ENCODE measurements at places on chromosomes 1 and 21. TPM values are rescaled to one million over a fixed set of nuclear protein-coding genes. Genes with fewer than 3 reads are reported as not detected.
A peak's percentile ranks its signal among the peaks of the same experiment; 100 is the strongest.

The DMBX1 gene
- not detected for total RNA-seq

The SLC22A15 gene
- total RNA-seq: under 0.01 TPM

The CCDC27 gene
- total RNA-seq: not detected

DNA sequence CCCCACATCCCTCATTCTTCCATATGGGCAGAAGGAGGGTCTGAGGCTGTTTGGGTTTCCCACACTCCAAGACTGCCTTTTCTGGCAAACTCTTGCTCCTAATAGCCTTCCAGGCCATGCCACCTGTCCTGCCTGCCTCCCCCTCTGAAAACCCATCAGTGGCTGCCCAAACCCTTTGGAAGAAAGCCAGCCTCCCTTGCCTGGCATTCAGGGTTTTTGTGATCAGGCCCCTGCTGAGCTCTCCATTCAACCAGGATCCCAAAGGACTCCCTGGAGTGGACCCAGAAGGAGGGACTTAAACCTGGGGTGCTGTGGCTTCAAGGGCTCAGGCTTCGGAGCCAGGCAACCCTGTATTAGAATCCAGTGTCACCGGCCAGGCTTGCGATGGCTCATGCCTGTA lies 4.2 kb upstream of the GUCA2A start:
- no peak for DNase-seq

- peak; percentile 96 for DNase-seq
Observed at GRCh38 chr1:178684542-178685000, 40.5 kb upstream of the RALGPS2 start.

- no peak for DNase-seq
Observed at GRCh38 chr1:155223047-155223446, 14.6 kb downstream of the MTX1 start.

DNA sequence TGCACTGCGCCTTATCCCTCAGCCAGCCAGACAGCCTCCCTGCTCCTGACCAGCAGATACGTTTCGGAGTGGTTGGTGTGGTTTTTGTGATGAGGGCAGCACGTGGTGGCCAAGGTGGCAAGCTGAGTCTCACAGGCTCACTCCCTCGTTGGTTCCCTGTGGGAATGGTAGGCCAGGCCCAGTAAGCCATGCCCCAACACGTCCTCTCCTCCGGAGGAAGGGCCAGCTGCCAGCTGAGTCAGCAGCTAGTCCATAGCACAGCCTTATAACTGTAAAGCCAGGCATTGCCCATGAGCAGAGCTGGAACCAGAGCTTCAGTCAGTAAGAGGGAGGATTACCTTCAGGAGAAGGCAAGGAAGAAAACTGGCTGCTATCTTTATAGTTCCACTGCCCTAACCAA lies 29.5 kb downstream of the SZRD1 start:
- peak; percentile 84 for DNase-seq

The UBE2G2 gene
- total RNA-seq: 75.8 TPM

- DNase-seq: no peak
Observed at GRCh38 chr1:64956010-64956640, 10.2 kb downstream of the JAK1 start.

GRCh38 chr1:82849460-82849859 lies 1048.7 kb downstream of the ADGRL2 start:
- DNase-seq: no peak

DNA sequence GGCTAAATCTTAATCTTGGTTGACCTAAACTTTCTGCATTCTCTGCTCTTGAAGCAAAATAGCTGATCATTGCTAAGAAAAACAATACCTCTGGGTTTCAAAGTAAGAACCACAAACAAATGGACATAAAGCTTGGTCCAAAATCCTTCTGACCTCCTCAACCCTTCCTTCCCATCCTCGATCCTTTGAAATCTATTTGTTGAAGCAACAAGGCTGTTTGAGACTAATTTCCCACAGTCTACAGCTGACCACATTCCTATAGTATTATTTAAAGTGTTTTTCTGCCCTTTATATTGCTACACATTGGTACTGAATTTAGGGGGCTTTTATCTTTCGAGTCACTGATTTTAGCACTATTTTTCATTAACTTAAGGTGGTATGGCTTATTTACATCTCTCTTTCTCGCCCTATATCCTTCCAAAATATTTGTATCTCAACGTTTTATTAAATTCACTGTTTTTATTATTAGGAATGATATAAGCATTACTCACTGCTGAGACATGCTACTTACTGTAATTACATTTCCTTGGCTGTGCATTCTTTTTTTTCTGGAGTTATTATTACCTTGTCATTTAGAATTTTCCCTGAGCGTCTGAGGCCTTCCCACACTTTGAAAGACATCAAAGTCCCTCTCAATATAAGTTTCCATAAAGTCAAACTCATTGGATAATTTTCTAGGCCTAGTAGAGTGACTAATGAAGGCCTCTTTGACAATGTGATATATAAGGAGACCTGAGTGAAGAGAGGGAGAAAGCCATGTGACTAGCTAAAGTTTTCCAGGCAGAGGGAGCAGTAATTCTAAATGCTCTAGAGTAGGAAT lies 73.9 kb downstream of the RAB3GAP2 start:
- peak; percentile 14 for DNase-seq

The GBP5 gene
- total RNA-seq: not detected

GRCh38 chr1:109657970-109658369 lies 2.1 kb downstream of the GSTM4 start:
- DNase-seq: no peak

GRCh38 chr1:209505044-209505443 lies 78.5 kb upstream of the CAMK1G start:
- peak; percentile 28 for DNase-seq

DNA sequence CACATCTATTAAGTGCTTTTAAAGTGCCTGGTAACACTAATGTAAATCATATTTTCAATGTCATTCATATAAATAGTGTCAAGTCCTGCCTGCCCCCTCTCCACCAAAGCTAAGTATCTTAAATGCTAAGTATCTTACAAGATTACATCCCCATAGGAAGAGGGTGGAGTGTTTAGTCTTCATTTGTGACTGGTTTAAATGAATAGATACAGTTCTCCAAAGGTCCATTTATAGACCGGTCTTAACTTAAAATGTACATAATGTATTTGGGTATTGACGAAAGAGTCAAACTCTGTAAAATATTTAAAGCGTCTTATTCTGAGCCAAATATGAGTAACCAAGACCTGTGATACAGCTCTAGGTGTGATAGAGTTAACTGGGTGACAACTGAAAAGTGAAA lies 60.2 kb downstream of the POU2F1 start:
- no peak for DNase-seq

GRCh38 chr21:34072145-34073031 lies 990 bp upstream of the MRPS6 start:
- no peak for DNase-seq

DNA sequence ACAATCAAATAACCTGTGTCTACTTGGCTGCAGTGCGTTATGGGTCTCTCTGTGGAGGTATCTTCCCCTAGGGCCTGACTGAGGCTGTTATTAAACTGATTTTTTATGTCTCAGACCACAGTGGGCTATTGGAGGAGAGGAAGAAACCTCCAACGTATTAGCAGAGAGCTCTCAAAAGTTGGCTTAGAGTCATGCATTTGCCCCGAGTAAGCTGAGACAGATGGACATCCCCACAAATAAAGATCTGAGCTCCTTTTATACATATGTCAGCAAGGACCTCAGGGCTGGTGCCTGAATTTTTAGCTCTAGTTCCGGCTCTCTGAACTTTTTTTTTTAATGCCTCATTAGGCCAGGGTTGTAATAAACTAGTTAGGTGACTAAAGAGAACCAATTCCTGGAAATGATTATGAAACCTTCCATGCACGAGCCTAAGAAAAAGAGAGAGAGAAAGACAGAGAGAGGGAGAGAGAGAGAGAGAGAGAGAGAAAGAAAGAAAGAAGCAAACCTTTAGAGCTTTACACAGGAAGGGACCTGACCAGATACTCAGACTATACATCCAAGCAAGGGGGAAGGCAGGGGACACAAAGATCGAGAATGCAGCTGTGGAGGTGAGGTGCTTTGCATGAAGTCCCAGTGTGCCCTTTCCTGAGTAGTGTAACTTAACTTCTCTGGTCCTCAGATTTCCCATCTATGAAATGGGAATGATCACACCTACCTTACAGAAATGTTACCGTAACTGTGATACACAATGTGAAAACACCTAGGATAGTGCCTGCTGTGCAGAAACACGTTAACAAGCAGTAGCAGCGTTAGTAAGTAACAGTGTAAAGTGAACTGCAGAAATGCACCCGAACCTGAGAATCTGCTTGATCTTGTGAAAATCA lies 8.4 kb upstream of the PIGR start:
- no peak for DNase-seq

GRCh38 chr1:85606414-85606800 lies 25.8 kb downstream of the CCN1 start:
- peak; percentile 37 for DNase-seq

DNA sequence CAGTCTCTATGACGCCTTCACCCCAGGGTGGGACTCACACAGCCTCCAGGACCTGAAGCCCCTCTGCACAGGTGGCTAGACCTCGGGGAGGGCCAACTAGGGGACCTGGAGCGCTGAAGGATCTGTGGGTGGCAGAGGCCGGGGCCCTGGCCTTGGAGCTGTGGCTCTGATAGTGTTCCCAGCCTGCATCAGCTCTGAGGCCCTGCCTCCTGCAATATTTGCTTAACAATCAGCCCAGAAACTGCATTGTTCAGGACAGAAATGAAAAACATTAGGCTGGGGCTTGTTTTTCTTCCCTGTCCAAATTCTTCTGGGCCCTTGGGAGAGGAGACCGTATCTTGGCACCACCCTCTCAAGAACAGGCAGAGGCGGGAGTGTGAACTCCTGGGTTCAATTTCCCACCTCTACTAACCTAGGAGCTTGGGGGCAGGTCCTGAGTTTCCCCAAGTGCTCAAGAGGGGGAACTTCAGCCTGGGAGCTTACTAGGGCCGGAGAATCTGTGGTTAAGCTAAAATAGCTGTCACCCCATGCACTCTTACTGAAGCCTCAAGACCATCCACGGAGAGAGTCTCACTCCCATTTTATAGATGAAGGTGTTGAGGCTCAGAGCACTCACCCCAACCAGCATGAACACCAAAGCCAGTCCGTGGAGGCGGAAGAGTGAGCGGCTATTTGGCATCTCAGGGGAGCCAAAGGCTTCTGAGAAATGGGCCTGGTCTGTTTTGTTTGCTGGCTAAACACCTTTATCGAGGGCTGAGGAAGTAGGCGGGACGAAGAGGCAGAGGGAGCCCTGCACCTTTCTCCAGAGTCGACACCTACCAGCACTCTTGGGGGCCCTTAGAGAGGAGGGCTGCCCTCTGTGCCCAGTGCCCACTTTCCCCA lies 18.8 kb upstream of the CASZ1 start:
- no peak for DNase-seq

The CR1L gene
- not detected for total RNA-seq

DNA sequence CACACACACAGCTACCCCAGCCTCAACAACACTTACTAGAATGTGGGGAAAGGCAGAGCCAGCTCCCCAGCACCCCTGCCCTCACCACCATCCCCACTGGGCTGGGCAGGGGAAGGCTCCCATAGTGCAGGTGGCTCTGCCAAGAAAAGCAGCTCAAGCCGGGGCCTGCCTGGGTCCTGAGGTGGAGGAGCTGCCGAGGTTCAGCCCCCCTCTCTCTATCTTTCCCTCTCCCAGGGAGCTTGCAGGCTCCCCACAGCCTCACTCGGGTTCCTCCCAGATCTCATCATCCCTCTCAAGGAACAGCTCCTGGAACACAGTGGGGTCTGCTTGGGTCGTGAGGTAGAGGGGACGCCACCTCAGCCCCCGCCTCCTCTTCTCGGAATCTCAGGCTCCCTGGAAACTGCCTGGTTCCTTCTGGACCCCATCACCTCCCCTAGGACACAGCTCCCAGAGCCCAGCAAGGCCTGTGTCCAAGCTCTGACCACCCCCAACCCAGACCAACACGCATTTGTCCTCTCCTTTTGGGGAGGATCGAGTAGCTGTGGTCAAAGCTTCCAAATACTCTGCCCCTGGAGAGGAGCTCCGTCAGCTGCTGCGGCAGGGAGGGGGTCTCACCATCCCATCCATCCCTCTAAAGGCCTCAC lies 704 bp downstream of the S100A16 start:
- DNase-seq: no peak

The PLEKHN1 gene
- 0.28 TPM for total RNA-seq

Measured in IMR-90 (cell line).